Hippocampal formation (tissue), 2 donors: ENCODE measurements at places on chromosomes 1 and 21.
A peak's percentile ranks its signal among the peaks of the same experiment; 100 is the strongest.

DNA sequence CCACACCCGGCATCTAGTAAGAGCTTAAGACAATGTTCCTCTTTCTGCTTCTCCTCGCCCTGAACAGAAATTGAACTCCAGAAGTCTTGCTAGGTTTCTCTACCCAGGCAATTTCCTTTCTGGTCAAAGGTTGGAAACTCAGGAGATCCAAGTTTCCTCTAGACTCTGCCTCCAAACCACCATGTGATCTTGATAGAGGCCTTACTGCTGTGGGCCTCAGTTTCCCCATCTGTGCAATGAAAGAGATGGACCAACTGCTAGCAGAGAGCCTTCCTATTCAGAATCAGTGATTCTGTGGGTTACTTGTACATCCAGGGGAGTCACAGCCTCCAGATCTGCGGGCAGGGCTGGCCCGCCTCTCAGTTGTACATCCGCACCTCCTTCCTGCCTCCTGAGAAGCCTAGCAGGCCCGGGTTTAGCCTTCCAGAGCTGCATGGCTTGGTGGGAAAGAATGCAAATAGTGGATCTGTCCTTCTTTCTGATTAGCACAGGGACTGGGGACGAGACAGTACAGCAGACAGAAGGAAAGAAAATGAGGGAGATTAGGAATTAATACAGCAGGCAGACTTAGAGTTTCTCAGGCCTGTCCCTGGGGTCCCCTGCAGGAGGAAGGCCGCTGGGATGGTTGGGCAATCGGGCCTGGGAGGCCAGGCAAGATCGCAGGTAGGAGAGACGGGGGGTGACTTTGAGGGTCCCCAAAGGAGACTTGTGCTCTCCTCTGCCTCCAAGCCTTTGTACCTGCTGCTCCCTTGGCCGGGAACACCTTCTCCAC, 83.9 kb downstream of the PAX7 start:
- DNase-seq = no peak

DNA sequence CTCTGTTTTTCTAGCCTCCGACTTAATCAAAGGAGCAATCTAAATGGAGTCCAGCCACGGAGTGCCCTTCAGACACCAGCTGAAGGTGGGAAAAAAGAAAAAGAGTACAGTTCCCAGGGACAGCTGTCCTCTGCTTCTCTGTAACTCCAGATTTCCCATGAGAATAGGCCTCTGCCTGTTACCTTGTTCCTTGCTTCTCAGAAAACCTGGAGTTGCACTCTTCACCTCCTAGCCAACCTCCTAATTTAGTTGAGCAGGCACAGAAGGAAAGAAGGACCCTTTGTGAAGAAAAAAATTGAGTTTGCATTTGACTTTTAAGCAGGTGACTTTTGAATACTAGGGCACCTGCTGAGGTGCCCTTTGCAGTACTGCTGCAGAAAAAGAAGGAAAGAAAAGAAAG, 8.3 kb downstream of the BARHL2 start:
- no peak for DNase-seq

- no peak for DNase-seq
These were observed 158.5 kb downstream of the DNM3 start for GRCh38 chr1:171999756-172000155.

- no peak for DNase-seq
These were observed 134.0 kb downstream of the LRIG2 start for GRCh38 chr1:113207019-113207418.

DNA sequence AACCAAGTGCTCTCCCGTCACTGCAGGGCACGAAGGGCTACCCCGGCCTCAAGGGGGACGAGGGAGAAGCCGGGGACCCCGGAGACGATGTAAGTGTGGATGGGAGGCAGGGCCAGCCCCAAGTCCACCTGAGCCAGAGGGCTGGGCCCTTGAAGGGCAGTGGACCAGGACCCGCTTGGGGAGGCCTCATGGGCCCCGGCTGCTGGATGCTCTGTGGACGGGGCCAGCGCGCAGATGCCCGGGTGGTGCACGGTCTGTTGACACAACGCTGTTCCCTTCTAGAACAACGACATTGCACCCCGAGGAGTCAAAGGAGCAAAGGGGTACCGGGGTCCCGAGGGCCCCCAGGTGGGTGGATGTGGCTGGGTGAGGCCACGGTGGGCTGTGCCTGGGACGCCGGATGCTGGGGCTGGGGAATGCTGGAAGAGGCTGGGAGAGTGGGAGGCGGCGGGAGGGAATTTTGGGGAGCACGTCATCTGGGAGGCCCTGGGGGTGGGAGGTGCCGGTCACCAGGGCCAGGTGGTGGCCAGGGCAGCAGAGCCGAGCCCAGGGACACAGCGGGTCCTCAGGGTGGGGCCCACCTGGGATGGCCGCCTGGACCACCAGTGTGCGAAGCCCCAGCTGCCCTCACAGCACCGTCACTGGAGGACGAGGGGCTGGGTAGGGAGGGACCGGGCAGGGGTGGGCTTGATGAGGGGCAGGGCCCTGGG, 17.5 kb downstream of the COL6A1 start:
- DNase-seq = no peak

- no peak for DNase-seq
These were observed 2.9 kb upstream of the OR2T12 start for GRCh38 chr1:248306103-248306502.

DNA sequence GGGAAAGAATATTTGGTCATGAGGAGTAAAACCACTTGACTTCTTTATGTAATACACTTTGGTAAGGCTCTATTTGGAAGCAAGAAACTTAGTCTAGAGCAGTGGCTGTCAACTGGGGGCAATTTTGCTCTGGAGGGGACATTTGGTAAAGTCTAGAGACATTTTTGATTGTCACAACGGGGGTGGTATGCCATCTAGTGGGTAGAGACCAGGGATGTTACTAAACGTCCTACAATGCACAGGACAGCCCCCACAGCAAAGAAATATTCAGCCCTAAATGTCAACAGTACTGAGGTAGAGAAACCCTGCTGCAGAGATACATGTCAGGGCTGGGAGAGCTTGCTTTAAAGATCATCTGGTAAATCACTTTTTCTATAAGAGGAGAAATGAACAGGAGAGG, 13.5 kb downstream of the FUCA1 start:
- no peak for DNase-seq

GRCh38 chr1:205267306-205267902, 39.7 kb downstream of the TMCC2 start:
- DNase-seq = no peak

- peak; percentile 35 for DNase-seq
These were observed 91.9 kb upstream of the SSX2IP start for GRCh38 chr1:84781946-84782771.

DNA sequence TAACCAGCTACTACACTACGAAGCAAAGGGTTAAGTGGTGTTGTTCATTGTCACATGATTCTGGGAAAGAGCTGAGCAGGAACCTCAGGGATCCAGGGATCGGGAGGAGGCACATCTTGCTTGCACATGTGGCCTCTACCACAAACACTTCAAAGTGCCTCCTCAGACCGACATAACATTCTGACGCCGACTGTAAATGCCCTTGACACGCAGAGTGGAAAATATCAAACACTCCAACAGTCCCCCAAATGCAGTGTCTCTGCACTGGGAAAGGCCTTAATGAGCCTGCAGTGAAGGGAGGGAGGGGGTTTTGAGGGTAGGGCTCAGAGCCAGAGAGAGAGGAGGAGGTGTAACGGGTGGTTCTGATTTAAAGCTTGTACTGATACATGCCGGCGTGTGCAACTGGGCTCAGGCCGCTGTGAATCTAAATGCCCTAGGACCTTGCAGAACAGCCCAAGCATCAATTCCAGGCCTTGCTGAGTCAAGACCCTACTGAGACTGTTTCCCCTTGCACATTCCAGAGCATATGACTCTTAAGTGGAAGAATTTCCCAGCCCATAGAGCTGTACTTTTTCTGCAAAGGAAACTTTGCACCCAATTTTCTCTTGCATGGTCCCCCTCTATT, 163.7 kb downstream of the NTMT2 start:
- no peak for DNase-seq

GRCh38 chr1:57483954-57484353, 60.1 kb upstream of the DAB1 start:
- no peak for DNase-seq

DNA sequence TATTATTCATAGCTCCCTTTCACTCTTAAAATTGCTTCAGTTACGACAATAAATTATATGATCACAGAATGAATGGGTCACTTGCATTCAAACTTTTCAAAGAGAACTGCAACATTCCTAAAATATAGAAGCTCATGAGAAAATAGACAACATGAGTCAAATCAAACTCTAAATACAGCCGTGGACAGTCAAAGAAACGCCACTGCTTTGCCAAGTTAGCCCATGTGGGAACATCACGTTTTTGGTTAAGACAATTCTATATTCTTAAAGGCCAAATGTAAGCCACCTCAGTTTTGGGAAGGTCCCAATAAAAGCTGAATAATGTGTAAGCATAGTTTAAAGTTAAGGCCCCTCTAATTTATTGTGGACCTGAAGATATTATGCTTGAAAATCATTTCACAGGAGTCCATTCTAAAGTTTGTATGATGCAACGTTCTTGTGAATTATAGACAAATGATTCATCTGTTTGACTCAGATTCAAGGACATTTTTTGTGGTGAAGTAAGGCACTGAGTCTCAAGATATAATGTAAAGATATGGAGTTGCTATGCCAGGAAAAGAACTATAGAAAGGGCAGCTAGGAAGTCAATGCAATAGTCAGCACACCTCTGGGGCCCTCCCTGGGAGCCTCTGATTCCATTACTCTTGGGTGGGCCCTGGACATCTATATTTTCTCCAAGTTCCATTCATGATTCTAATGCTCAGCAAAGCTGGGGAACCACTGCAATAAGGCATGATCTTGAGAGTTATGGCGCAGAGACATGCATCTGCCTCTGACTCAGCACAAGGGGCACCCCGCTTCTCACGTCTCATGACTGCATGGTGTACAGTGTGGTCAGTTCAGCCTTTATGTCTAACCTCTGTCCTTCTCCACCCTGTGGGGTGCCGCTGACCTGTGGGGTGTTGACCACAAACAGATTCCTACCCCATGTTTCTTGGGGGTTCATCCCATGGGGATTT, 33.9 kb downstream of the ETS2 start:
- no peak for DNase-seq

GRCh38 chr1:192811594-192812239, 2.9 kb downstream of the RGS2 start:
- no peak for DNase-seq

DNA sequence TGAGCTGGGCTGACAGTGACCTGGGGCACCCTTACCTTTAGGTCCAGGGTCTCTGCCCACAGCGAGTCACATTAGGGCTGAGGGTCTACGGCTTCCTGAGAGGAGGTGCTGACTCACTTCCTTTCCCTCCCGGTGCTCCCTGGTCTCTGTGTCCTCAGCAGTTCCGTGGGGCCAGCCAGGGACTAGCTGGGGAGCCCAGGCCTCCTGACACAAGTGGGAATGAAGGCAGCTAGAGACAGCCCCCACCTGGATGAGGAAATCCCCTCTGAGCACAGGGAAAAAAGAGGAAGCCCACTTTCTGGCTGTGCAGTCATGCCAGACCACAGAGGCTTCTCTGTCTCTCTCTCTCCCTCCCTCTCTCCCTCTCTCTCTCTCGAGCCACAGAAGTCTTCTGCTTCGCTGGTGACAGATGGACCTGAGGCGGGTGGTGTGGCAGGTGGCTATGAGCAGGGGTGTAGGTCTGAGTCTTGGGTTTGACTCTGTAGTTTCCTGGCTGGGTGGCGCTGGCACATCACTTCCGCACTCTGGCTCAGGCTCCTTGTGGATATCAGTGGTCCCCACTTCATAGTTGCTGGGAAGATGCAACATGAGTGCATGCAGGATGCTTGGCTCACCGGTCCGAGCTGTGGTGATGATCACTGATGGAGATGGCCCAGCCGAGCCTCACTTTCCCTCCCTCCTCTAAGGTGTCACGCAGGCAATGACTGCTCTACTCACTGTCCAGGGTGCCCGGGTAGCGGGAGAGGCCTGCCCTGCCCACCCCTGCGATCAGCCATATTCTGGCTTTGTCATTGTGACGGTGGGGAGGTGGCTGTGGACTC, 3.5 kb downstream of the SLC66A1 start:
- DNase-seq = no peak

DNA sequence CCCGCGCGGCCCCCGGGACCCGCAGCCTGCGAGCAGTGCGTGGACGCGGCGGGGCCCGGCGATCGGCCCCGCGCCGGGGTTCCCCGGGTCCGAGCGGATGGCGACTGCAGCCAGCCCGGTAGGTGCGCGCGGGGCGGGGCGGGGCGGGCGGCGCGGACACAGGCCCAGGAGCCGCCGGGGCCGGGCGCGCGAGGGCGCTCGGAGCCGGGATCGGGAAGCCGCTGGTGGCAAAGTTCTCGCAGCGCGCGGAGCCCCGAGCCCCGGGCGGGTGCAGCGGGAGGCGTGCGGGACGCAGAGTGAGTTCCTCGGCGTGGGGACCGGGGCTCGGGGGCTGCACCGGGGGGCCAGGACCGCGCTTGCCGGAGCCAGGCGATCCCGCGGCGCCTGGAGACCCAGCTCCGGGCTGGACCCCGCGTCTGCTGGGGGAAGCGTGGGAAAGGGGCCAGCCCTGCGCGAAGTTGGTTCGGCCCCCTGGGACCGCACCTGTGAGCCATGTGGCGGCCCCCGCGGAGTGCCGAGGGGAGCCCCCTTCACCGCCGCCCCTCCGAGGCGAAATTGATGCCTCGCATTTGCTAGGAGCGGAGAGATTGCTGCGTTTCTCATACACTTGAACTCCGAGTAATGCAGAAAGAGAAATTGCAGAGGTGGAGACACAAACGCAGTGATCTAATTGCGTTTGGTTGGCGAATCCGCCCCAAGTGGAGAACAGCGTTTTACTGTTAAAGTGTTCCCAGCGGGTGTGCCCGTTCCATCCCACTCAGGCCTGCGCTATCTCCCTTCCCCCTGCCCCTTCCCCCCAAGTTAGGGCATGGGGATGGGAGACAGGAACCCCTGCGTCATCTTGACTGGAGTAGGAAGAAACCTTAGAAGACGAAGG, 228.9 kb upstream of the TMEM51 start:
- DNase-seq = peak; percentile 51

GRCh38 chr1:210608767-210609166, 280.1 kb downstream of the HHAT start:
- no peak for DNase-seq

- DNase-seq = no peak
These were observed 75.3 kb upstream of the KIAA0040 start for GRCh38 chr1:175267716-175268416.

DNA sequence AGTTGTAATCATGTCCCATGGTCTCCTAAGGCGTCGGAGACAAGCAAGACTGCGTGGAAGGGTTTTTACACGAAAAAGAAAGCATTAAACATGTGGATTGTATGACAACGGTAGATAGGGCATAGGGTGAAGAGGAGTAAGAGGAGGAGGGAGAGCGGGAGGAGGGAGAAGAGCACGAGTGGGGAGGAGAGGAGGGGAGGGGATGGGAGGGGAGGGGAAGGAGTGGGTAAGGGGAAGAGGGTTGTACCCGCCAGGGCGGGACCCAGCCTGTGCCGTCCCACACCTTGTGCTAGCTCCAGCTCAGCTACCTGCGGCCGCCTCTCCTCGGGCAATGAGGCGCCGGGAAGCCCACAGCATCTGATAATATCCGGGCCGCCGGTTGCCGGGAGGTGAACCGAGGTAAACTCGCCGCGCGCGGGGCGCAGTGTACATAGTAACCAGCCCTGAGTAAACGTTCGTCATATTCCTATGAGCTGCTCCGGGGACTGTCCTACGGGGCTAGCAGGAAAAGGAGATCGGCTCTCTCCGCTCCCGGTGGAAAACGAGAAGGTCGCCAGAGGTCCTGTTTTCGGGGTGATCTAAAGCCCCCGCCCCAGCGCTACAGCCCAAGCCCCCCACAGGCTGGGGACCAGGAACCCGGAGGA, 449 bp upstream of the RCAN3 start:
- DNase-seq = no peak

- DNase-seq = peak; percentile 60
These were observed 38.2 kb downstream of the SLC2A7 start for GRCh38 chr1:8987881-8988617.

- no peak for DNase-seq
These were observed 63.7 kb downstream of the CENPF start for GRCh38 chr1:214666674-214667073.
